ENCODE measurements at places on chromosomes 2 and 18. TPM values are rescaled to one million over a fixed set of nuclear protein-coding genes. Genes with fewer than 3 reads are reported as not detected.

The ABCB11 gene
- total RNA-seq: not detected

The REG3A gene
- total RNA-seq: not detected

The RAPH1 gene
- total RNA-seq: 25.7 TPM

DNA sequence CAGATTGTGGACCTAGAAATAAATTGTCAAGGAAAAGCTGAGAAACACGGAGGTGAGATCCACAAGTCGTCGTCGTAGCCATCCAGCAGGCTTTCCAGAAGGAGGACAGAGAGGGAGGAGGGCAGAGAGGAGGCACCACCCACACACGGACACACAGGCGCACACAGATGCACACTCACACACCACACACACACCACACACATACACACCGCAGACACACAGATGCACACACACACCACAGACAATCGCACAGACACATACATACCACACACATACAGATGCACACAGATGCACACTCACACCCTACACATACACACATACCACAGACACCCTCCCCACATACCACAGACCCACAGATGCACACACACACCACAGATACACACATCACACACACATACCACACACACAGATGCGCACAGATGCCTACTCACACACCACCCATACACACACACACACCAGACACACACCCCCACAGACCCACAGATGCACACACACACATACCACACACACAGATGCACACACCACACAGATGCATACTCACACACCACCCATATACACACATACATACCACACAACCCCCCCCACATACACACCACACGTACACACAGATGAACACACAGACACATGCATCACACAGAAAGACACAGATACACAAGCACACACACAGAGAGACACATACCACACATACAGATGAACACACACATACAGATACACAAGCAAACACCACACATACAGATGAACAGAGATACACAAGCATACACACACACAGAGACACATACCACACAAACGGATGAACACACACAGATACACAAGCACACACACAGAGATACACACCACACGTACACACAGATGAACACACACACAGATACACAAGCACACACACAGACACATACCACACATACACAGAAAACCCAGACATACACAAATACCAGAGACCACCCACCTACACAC lies 12.7 kb upstream of the BOK start:
- no peaks in the 10 kb centered on the region for H3K36me3 ChIP-seq
- peaks cover 46% of the 10 kb centered on the region for H3K4me1 ChIP-seq
- no peak for DNase-seq
- peak overlapping the region; percentile 95 for H3K27ac ChIP-seq

DNA sequence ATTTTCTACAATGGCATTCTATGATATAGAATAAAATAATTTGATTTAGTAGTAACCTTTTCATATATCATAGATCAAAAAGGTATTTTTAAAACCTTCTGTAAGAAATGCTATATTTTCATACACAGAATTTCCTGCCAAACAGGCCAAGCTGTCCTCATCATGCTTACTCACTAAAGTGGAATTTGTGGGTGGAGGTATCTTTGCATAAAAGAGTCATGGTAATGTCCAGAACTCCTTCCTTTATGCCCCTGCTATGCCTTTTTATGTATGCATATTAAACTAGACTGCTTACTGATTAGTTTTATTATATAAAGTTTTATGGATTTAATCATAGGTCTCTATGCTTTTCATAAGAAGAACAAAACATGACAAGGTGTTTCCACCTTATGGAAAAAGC lies 27.5 kb upstream of the MARCHF7 start:
- H3K4me3 ChIP-seq: no peak overlapping the region
- H3K36me3 ChIP-seq: no peaks in the 10 kb centered on the region
- H3K27ac ChIP-seq: no peak overlapping the region

DNA sequence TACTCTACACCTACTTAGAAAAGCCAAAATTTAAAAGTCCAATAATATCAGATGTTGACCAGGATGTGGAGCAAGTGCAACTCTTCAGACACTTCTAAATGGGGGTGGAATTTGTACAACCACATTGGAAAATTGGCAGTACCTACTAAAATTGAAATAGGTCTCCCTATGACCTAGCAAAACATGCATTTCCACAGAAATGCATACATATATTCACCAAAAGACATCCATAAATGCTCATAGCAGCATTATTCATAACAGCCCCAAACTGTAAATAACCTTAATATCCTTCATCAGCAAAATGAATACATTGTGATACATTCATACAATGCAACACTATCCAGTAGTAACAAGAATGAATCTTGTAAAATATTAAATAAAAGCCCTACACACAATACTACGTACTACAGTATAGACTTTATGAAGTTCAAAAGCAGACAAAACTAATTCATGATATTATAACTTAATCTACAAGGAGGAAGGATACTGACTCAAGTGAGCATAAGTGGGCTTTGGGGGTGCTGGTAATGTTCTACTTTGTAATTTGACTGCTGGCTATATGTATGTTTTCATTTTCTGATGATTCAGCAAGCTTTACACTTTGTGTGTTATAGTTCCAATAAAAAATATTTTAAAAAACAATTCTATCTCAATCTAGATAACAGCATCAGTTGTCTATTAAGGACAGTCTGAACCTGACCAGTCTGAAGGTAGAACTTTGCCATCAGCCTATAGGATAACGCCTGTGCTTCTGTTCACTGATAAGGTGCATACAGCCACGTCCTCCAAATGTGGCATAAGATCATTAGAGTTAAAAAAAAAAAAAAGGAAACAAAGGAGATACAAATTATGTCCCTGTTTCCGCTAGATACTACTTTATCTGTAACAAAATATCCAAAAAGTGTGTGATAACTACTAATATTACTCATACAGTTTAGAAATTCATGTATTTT lies 6.6 kb upstream of the TNFRSF11A start:
- no peak overlapping the region for H3K4me3 ChIP-seq
- no peaks in the 10 kb centered on the region for H3K4me1 ChIP-seq
- H3K27ac ChIP-seq: no peak overlapping the region
- no peaks in the 10 kb centered on the region for H3K36me3 ChIP-seq

- H3K27ac ChIP-seq: no peak overlapping the region
- H3K4me3 ChIP-seq: no peak overlapping the region
- no peak for DNase-seq
- H3K4me1 ChIP-seq: peaks cover 11% of the 10 kb centered on the region
Observed at GRCh38 chr2:190351955-190352354, 8.6 kb downstream of the INPP1 start.

DNA sequence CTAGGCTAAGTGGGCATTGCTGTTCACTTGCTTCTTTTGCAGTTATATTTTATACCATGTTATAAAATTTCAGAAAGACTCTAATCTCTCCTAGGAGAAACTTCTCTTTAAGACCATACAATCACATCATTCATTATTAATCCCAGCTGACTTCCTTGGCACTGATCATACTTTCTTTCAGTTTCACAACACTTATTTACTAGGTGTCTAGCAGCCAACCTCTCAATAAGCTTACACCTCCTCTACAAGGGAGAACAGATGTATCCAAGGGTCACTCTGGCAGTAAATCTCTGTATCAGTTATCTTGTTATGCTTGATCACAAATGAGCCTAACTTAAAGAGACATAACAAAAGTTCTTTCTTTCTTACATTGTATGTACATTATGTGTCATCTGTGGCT lies 69.8 kb upstream of the EPB41L5 start:
- DNase-seq: no peak
- no peaks in the 10 kb centered on the region for H3K4me1 ChIP-seq
- no peak overlapping the region for H3K27ac ChIP-seq
- no peak overlapping the region for H3K4me3 ChIP-seq
- H3K27me3 ChIP-seq: no peaks in the 10 kb centered on the region
- H3K36me3 ChIP-seq: peaks cover 6% of the 10 kb centered on the region

- no peak for DNase-seq
- peaks cover 11% of the 10 kb centered on the region for H3K27me3 ChIP-seq
- no peaks in the 10 kb centered on the region for H3K36me3 ChIP-seq
- no peaks in the 10 kb centered on the region for H3K4me1 ChIP-seq
- no peak within 1 kb of the TSS for H3K27ac ChIP-seq
Observed at GRCh38 chr2:227617316-227618230, at the start of gene SCYGR4. Gene SCYGR4, plus strand, starts transcription at chr2:227617498. Its CDS starts 0 bp downstream, at chr2:227617498.

DNA sequence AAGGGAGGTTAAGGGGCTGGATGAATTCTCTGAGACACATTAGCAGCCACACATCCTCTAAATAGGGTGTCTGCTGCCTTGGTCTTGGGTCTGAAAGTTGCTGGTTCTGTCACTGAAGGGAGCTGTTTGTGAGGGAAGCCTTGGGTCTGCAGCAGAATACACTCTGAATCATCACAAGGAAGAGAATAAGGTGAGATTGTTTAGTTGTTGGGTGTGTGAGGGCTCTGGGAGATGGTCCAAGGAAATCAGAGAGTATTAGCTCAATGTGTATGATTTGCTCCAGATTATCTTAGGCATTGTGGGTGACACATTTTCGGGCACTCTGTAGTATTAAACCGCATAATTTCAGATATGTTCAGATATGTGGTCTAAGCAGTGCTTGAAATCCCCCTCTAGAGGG lies 548.5 kb downstream of the SLC4A3 start:
- H3K4me3 ChIP-seq: no peak overlapping the region
- no peak for DNase-seq
- H3K27ac ChIP-seq: no peak overlapping the region
- no peaks in the 10 kb centered on the region for H3K4me1 ChIP-seq
- no peaks in the 10 kb centered on the region for H3K36me3 ChIP-seq

DNA sequence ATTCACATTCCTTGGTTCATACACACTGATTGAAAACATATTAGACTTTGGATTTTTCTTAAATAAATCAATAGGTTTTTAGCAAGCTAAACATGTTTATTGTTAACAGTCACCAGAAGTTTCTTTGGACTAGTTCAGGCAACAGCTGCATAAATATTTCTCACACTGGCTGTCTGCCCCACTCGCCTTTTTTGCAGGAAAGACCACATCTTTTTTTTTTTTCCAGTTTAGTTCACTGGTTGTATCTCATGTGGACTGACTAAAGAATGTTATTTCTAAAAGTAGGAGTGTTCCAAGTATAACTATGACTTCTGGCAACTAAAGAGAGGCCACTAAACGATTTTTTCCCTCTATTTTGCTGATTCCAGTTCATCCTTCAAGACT lies 31.1 kb downstream of the SLC40A1 start:
- peak overlapping the region; percentile 14 for H3K4me3 ChIP-seq
- DNase-seq: peak; percentile 79
- H3K36me3 ChIP-seq: no peaks in the 10 kb centered on the region
- H3K4me1 ChIP-seq: peaks cover 37% of the 10 kb centered on the region
- H3K27me3 ChIP-seq: no peaks in the 10 kb centered on the region

Measured in SJCRH30 (cell line).